BE2C (cell line): ENCODE measurements at places on chromosomes 2 and 18.

- DNase-seq: no peak
These were observed 112.2 kb downstream of the VAPA start for GRCh38 chr18:10025711-10026670.

GRCh38 chr18:68467957-68468356 is 247.0 kb downstream of the TMX3 start:
- DNase-seq: peak; percentile 5

- DNase-seq: peak; percentile 41
These were observed 34.5 kb upstream of the NABP1 start for GRCh38 chr2:191643429-191643828.

- DNase-seq: no peak
These were observed 9.4 kb downstream of the C2orf42 start for GRCh38 chr2:70181363-70181956.

- DNase-seq: no peak
These were observed 195.5 kb downstream of the L3MBTL4 start for GRCh38 chr18:6219116-6219717.

DNA sequence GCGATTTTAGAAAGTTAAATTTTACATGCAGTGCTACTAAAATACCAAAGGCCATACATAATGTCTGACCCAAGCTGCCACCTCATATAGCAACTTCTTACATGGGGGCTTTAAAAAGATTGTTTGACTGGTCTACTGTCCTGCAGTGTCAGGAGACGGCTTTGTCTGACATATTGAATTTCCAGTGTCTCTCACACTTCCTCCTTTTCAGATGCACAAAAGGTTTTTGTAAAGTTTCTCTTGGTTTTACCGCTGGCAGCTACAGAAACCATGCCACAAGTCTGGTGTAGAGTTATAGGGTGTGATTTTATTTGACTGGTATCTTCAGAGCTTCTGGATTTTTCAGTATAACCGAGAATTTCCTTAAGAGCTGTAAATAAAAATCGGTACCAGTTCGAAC is 1.1 kb upstream of the ASAP2 start:
- DNase-seq: no peak

DNA sequence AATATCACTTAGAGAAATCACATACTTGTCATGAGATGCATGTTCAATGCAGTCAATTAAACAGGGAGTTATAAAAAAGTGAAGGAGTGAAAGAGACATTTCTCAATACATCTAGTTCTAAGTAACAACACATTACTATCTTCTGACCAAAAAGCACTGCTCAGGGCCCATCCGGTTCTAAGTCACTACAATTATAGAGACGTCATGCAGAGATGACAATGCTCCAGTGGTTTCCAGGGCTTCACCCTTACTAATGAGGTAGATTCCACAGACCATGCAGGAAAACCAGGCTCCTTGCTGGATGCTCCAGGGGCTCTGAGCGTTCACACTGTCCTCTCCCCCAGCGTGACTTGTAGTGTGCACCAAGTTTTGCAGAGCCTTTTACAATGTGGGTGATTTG is 88.0 kb downstream of the FTCDNL1 start:
- no peak for DNase-seq

- DNase-seq: no peak
These were observed 271.2 kb downstream of the GLI2 start for GRCh38 chr2:121006743-121007489.

DNA sequence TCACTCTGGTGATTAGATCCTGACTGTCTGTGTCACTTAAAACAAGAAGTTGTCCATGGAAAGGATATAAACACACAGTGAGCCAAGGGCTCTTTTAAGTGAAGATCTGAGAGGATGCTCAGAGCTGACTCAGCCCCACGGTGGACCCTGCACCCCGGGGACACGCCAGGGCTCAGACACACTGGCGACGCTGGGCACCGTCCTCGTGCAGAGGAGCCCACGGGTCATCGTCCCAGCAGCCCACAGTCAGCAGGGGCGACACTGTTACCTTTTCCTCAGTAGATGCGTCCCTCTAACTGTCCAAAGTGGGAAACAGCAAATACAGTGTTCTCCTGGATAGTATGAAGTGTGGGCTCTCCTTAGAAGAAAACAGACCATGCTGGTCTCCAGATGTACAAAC is 225.6 kb downstream of the HDAC4 start:
- peak; percentile 0 for DNase-seq

DNA sequence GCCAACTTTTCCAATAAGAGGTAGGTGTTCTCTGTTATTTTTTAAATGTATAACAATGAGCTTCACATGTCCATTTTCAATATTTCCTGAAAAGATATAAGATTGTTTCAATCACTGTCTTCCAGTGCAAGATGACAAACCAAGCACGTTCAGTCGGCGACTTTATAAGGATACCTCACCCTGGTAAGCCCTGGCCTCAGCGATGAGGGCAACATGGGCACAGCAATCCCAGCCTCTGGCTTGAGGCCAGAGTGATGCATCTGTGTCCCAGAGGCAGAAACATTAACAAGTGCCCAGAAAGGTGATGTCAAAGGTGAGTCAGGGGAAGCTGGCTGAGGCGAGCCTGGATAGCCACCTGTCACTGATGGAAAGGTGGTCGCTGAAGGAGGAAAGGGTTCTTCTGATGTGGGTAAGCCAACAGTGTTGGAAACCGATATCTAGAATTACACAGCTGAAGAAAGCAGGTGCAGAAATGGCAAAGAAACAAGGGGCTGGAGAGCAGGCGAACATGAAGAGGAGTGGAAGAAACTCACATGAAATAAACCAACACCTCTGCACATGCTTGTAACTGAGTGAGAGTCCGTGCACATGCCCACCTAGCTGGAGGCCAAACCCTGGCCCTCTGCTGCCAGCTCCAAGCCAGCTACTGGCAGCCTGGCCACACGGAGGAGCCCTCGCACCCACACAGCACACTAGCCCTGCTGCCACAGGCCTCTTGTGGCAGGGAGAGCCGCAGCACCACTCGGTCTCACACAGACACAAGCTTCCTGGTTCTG is 65.5 kb downstream of the FBXO15 start:
- peak; percentile 52 for DNase-seq

DNA sequence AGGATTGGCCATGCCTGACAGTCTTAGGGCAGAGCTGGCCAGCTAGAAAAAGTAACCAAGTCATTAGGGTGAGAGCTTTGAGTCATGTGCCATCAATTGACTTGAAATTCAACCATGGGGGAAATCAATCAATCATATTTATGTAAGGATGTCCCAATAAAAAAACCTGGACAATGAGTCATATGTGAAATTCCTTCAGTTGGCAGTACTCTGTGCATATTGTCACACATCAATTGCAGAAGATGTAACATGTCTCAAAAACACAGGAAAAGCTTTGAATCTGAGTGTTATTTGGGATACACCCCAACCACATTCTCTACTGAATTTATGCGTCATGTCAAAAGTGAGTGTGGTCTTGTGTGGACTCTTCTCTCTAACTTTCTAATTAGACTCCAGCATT is 1004.1 kb upstream of the NRXN1 start:
- DNase-seq: no peak

DNA sequence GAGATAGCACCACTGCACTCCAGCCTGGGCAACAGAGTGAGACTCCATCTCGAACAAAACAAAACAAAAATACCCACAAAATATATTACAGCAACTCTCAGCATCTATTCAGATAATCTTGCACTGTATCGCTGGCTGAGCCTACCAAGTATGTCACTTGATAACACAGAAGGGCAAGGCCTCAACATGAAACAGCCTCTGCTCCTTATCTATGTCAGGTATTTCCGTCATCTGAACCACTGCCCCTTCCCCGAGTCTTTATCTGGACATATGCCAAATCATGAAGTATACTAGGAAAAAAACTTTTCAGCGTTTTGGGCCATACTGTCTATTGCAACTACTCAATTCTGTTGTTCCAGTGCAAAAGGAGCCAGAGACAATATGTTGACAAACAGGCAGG is 17.7 kb downstream of the PDIA6 start:
- DNase-seq: no peak

DNA sequence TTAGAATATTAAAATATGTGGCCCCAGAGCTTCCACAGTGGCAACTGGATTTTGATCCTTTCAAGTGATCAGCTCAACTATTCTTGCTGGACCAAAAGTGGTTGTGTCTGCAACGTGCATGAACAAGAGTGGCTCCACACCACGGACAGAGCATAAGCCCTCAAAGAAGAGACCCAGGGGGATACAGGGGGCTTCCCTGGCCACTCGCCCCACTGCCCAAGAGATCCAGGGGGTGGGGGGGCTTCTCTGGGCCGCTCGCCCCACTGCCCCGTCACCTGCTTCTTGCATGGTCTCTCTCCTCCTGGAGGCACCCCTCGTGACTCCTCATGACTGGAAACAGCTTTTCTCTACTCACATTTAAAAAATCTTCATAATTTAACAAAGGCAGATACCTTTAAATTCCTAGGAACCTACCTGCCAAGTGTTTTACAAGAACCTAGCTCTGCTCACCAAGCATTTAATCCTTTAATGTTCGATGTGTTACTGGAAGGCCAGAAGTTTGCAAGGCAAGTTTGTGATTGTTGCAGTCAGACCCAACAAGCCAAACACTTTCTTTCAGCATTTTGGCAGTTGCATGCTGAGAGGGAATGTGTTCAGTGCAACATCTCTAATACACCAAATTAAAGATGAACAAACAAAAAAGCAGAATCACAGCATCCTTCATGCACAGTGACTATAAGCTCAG is 174.3 kb downstream of the BCL2 start:
- no peak for DNase-seq

DNA sequence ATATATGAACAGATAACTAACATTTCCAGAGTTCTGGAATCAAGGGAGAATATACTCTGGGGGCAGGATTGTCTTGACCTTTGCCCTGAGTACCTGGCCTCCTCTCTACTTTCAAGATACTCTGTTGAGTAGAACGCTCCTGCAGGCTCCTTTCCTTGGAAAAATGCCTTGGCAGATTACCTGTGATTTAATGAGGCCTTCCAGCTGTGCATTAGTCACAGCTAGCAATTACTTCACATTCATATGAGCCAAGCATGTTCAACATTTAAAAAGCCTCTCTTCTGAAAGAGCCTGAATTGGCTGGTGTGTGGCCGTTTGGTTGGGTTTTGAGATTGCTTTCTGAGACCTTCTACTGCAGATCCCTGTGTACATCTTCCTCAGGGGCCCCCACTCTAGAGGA is 142.2 kb downstream of the PLCL1 start:
- no peak for DNase-seq

DNA sequence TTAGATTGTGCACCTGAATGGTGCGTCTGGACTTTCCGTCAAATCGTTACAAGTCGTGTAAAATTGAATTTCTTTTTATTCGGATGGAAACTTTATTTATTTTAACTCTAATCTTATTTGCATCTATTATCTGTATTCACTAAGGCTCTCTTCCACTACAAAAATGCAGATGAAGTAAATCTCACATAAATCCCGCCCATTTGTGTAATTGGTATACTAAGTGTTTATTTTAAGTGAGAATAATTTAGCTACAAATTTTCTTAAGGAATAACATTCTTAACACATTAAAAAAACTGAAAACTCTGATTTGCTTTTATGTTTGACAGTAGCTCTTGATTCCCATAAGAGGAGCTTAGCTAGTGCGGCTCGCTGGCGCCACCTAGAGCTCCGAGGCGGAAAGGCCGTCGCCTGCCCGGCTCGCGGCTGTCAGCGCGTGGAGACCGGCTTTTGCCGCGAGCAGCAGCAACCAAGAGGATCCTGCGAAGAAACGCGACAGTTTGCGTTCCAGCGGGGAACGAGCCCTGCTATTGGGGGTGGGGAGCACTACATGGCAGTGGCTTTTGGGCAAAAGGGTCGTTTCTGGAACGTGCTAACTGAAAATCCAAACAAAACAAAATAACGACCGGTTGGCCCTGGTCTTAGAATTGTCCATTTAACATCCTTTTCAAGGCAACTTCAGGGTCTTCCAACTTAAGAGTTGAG is 6.7 kb downstream of the SP9 start:
- DNase-seq: peak; percentile 73

GRCh38 chr18:80086281-80086680 is 22.8 kb upstream of the ADNP2 start:
- DNase-seq: no peak
